ENCODE measurements at places on chromosomes 6 and 20.

- DNase-seq: peak; percentile 82
Observed at GRCh38 chr6:31737315-31737990, 1.1 kb upstream of the CLIC1 start.

- DNase-seq: peak; percentile 36
Observed at GRCh38 chr6:136962661-136963060, 40.6 kb downstream of the SLC35D3 start.

DNA sequence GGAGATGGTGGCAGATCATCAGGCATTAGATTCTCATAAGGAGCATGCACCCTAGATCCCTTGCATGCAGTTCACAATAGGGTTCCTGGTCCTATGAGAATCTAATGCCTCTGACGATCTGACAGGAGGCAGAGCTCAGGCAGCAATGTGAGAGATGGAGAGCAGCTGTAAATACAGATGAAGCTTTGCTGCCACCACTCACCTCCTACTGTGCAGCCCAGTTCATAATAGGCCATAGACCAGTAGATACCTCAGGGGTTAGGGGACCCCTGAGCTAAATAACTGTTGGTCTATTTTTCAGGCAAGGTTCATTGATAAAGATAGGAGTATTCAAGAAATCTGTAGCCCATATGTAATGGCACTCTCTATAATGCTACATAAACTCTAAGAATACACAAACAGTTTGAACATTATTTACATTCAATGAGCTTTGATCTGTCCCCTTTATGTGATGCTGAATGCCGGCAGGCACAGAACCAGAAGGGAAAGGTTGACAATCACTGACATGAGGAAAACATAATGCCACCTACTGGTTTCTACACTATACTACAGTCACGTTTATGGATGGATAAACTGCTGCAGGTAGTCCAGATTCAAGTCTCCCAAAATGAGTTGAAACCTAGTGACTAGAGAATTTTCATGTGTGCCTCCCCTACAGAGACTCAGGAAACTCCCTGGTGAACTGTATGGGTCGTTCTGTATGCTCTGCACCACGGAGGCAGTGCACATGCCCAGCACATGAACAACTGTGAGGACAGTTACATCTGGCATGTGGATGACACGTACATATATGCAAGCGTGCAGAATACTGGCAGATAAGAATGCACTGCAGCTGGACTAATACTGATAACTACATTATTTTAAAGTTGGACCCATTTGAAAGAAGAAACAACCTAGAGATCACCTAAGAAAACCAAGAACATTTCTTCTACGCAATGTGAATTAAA is 72.0 kb downstream of the DST start:
- DNase-seq: peak; percentile 73

DNA sequence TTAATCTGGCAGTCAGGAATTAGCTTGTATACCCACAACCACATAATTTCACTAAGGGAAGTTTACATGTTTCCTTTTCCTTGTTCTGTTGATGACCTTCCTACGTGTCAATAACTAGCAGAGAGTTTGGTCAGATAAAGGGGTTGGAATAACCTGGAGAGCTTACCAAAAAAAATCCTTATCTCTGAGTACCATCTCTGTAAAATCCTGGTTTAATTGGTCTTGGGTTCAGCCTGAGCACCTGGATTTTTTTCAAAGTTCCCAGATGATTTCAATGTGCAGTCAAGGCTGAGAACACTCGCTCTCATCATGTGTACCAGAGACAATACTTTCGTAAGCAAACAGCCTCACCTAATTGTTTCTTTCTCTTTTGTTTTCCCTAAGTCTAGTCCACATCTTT is 483.8 kb upstream of the FLRT3 start:
- no peak for DNase-seq

GRCh38 chr6:47207261-47207660 is 102.4 kb downstream of the TNFRSF21 start:
- no peak for DNase-seq

DNA sequence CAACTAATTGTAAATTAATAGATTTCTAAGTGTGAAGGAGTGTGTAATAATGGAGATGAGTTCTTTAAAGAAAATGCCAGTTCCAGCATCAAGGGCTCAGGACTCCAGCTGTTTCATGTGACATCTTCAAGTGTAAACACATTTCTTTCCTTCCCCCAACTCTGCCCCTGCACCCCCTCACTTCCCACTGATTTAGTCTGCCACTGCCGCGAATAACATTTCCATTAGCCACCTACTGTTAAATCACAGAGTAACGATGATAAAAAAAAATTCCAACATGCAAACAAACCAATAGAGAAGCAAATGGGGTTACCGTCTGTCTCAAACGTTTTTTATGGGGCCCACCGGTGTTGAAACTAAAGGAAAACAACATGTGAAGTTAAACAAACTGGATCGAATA is 414.3 kb downstream of the SAMD5 start:
- DNase-seq: no peak

- DNase-seq: no peak
Observed at GRCh38 chr6:34243131-34243771, 5.6 kb downstream of the SMIM29 start.

DNA sequence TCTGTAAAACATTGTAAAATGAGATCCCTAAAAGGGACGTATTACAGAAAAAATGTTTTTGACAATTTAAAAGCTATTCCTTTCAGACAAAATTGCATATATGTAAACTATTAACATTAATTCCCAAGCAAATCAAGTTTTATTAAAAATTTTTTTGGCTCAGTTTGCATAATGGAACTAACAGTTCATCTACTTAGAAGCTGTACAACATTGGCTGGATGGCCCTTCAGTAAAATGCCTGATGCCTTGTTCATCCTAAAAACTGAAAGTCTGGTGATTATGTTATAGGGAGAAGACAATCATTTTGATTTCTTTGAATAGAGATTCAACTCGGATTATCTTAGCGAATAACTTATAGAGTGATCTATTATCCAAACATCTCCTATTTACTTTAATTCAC is 52.8 kb downstream of the ADGRG6 start:
- no peak for DNase-seq

DNA sequence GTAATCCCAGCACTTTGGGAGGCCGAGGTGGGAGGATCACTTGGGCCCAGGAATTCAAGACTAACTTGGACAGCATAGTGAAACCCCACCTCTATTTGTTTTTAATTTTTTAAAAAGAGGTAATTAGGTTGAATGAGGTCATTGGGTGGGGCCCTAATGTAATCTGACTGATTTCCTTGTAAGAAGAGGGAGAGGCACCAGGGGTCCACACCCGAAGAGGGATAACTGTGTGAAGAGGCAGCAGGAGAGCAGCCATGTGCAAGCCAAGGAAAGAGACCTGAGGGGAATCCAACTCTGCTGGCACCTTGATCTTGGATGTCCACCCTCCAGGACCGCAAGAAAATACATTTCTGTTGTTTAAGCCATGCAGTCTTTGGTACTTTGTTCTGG is 63.4 kb downstream of the QRSL1 start:
- DNase-seq: no peak

DNA sequence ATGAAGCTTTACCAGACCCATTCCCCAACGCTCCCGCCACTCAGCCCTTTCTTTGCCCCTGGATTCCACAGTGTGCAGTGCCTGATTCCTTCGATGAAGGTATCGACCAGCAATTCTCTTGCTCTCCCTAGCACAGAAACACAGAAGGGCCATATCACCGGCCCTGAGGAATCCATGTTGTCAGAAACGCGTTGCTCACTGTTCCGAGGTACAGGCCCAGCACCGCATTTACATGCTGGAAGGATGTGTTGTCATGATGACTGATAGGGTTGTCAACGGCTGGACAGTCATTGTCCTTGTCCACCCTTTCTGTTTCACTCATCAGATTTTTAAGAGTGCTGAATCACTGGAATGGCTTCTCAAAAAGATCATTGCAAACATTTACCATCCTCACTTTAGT is 57.2 kb upstream of the GPR6 start:
- DNase-seq: no peak

GRCh38 chr6:83592770-83593394 is 80.5 kb downstream of the PRSS35 start:
- DNase-seq: peak; percentile 20

All from HT-29 (cell line).